Immature natural killer cell (primary cell): ENCODE measurements at places on chromosomes 2 and 18.

DNA sequence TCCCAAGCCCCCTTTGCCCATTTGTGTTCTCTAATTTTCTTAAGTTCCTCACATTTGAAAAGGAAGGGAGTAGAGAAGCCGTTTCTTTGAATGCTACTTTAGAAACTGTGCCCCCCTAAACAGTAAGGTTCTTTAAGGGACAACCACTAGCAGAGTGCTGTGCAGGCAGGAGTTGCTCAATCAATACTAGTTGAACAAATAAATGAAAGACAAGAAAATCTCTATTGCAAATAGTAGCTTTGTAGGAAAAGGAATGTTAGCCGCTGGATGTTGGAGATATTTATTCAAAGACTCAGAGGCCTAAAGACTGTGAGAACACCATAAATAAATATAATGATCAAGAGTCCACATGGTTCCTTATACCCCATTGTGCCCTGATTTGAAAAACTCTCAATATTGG, 119.8 kb upstream of the SMAD7 start:
- no peak for DNase-seq

DNA sequence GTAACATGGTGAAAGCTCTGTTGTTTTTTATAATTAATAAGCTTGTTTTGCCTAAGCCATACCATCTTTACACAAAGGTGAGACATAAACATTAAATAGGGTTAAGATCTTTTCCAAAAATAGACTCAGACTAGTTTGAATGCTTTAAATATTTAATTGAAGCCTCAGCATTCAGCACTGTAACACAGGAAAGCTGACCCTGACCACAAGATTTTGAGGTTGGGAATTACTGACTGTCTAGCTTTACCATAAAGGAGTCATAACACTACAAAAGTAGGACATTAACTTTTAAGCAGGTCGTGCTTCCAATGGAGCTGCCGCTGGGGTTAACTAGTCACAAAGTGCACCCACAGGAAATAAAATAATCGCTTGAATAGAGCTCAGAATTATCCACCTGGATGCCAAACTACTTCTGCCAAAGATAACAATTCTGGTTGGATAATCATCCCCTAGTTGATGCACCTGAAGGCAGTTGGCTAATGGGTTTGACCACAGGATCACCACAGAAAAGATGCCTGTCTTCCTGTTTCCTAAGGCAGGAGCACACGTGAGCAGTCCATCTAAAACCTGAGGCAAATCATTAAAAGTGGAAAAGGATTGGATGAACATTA, 106.2 kb downstream of the COBLL1 start:
- DNase-seq: no peak

DNA sequence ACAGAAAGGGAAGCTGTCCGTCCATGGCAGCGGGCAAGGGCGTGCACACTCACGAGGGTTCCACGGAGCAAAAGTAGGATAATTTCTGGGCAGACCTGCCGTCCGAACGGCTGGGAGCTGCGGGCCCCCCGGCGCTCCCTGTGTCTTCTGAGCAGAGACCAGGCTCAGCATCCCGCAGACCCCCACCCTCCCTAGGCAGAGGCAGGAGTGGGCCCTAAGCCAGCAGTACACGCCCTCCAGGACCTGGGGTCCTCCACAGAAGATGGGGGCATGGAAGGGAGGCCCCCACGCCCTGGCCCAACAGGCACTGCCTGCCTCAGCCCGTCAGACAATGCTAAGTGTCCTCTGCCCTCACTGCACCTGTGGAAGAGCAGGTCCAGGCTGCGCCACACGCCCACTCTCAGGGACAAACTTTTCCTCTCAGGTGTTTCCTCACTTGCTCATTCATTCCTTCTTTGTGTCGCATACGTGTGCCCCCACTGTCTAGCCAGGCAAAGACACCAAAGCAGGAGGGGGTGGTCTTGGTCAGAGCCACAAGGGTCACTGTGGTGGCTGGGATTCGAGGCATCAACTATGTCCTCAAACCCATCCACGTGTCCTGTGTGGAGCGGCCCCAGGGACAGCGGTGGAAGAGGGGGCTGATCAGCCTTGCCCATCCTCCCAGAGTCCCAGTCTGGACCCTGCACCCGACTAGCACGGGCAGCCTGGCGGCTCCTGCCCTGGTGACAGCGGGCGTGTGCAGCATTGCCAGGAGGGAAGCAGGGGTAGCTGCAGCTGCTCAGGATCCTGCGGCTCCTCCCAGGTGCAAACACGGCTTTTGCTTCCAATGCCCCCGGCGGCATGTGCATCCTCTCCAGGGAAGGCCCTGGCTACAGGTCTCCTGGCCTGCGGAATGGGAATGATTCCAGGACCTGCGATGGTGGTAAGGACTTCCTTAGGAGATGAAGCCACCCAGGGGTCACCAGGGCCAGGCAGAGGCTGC, 2.4 kb upstream of the GPC1 start:
- DNase-seq: no peak

- no peak for DNase-seq
Observed at GRCh38 chr18:9032519-9032918, 70.0 kb upstream of the NDUFV2 start.

DNA sequence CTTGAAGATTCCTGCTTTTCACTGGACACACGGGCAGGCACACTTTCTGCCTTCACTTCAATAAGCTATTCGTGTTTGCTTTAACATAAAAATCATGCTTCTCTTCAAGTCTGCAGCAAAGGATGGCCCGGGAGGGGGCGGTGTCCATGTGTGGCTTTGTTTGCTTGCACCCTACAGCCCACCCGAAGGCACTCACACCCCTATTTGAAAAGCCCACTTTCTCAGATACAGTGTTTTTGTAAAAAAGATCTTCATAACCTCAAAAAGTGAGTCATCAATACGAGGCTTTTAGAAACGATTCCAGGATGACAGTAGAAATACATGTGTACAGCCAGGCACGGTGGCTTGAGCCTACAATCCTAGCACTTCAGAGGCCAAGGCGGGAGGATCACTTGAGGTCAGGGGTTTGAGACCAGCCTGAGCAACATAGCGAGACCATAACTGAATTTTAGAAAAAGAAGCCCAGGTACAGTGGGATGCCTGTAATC, 36.5 kb upstream of the HPCAL1 start:
- no peak for DNase-seq

- DNase-seq: no peak
Observed at GRCh38 chr18:27583466-27583865, 398.4 kb upstream of the CHST9 start.

DNA sequence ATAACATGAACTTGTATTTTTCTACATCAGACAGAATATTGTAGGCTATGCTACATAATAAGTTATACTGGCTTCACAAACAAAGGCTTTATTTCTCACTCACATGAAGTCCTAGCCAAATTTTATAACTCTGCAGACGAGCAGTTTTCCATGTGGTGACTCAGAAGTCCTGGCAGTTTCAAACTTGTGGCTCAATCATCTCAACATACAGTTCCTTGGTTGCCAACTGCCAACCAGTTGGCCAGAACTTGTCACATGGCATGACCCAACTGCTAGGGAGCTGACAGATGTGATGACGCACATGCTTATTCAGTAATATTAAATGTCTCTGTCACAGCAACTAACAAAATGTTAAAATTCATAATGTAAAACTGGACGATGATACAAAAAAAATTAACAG, 63.8 kb upstream of the ZC3H15 start:
- no peak for DNase-seq

GRCh38 chr2:64609227-64609941, 44.3 kb downstream of the SERTAD2 start:
- DNase-seq: peak; percentile 78

DNA sequence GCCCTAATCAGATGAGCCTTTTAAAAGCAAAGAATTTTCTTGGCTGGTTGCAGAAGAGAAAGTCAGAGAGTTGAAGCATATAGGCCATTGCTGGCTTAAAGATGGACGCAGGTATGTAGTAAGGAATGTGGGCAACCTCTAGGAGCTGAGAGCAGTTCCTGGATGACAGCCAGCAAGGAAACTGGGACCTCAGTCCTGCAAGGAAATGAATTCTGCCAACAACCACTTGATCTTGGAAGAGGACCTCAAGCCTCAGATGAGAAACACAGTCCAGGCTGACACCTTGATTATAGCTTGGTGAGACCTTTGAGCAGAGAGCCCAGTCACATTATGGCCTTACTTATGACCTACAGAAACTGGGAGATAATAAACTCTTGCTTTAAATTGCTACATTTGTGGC, 15.7 kb downstream of the PHOSPHO2 start:
- no peak for DNase-seq

- DNase-seq: no peak
Observed at GRCh38 chr18:56841836-56842235, 190.7 kb downstream of the WDR7 start.

DNA sequence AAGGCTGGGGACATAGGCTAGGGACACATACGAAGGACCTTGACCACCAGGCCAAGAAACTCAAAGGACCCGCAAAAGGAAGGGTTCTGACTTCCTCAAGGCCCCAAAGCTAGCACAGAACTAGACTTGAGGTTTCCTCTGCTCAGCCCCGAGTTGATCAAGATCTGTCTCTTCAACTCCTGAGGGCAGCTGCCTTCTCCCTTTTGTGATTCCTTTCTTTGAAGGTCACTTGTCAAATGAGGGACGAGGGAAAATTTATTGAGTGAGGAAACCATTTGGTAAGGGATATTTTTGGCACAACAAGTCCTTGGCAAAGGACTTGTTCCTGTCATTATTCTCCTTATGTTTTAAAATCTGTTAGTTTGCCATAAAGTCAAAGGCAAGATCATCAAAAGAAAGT, 12.3 kb upstream of the ROCK2 start:
- no peak for DNase-seq

DNA sequence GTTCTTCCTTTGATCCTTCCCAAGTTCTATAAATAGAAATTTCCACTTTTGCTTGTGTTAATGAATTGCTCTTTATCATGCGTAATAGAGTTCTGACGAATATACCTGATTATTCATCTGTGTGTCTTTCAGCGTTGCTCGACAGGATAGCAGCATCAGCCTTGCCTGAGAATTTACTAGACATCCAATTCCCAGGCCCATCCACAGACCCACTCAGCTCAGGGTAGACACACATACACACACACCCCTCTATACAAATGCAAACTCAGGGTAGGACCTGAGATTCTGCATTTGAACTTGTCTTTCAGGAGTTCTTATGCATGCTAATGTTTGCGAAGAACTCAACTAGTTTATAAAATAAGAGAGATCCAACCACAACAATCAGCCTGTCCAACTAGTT, 343.4 kb upstream of the GYPC start:
- DNase-seq: no peak

- DNase-seq: no peak
Observed at GRCh38 chr2:6079405-6079804, 387.2 kb downstream of the SOX11 start.

DNA sequence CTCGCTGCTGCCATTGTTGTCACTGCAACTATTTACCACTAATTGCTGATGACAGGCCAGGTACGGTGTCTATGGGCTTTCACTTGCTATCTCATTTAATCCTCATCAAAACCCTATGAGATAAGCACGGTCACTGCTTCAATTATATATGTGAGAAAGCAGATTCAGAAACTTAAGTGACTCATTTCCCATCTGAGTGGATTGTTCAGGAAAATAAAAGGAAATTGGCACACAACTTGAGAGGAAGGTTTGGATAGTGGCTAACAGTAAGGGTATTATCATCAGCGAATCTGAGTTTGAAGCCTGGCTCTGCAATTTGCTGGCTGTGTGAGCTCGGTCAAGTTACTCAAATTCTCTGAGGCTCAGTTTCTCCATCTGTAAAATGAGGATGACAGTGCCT, 196.0 kb downstream of the KCNS3 start:
- no peak for DNase-seq

DNA sequence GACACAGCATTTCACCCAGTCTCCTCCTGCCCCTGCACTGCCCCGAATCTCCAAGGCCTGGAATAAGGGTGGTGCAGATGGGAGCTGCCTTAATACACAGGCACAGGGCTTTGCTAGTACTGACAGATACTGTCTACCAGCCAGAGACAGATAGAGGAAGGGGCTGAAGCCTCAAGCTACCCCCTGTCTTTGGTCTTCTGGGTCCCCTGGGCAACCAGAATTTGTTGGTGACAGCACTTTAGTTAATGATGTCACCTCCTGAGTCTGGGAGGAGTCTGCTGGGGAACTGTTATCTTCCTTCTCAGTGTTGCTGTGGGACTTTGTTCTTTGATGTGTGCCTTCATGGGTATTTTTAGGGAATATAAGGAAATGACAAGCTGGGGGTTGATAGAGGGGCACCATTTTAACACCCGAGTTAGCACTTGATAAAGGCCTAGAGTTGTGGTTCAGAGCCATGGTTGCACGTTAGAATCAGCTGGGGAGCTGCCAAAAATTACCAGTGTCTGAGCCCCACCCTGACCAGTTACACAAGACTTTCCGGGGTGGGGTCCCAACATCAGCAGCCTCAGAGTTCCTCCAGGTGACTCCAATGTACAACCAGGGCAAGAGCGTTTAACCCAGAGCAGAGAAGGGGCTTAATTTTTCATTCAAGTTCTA, 136.8 kb downstream of the SMAD7 start:
- DNase-seq: peak; percentile 89

- no peak for DNase-seq
Observed at GRCh38 chr18:24629921-24630320, 169.5 kb downstream of the HRH4 start.

DNA sequence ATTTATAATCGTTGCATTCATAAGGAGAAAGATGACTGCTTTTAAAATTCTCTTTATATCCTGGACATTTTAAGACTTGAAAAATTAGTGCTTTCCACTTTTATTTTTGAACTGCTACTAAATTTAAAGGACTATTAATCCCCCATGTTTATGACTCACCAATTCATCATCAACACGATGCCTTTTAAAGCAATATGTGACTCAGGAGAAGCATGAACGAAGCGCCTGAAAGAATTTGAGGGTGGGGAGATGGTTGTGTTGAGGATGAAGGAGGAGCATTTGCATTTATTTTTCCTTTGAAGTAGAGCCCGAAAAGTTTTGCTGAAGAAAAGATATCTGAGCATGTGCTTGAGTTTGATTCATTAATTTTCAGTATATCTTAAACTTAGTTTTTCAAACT, 192.2 kb upstream of the LRRTM1 start:
- DNase-seq: no peak

DNA sequence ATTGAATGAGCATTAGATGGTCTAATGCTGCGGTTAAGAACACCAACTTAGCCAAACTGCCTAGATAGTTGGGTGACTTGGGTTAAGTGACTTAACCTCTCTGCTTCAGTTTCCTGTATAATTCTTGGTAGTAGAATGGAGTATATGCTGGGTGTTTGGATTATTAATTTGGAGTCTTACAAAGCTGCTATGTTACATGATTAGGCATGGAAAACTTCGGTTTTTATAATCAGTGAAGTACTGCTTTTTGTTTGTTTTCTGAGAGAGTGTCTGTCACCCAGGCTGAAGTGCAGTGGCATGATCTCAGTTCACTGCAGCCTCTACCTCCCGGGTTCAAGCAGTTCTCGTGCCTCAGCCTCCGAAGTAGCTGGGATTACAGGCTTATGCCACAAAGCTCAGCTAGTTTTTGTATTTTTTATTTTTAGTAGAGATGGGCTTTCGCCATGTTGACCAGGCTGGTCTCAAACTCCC, 4.5 kb downstream of the RPL37A start:
- no peak for DNase-seq

- DNase-seq: no peak
Observed at GRCh38 chr2:191618786-191619185, 59.1 kb upstream of the NABP1 start.

GRCh38 chr2:68222287-68222686, 30.0 kb downstream of the PPP3R1 start:
- DNase-seq: no peak
